Fibroblast of skin of abdomen (primary cell): ENCODE measurements at places on chromosomes 16 and 17.
A peak's percentile ranks its signal among the peaks of the same experiment; 100 is the strongest.

- DNase-seq: peak; percentile 57
Measured at GRCh38 chr17:20187049-20187448, 177.9 kb downstream of the SPECC1 start.

- no peak for DNase-seq
Measured at GRCh38 chr17:40530531-40530994, 29.1 kb upstream of the TNS4 start.

DNA sequence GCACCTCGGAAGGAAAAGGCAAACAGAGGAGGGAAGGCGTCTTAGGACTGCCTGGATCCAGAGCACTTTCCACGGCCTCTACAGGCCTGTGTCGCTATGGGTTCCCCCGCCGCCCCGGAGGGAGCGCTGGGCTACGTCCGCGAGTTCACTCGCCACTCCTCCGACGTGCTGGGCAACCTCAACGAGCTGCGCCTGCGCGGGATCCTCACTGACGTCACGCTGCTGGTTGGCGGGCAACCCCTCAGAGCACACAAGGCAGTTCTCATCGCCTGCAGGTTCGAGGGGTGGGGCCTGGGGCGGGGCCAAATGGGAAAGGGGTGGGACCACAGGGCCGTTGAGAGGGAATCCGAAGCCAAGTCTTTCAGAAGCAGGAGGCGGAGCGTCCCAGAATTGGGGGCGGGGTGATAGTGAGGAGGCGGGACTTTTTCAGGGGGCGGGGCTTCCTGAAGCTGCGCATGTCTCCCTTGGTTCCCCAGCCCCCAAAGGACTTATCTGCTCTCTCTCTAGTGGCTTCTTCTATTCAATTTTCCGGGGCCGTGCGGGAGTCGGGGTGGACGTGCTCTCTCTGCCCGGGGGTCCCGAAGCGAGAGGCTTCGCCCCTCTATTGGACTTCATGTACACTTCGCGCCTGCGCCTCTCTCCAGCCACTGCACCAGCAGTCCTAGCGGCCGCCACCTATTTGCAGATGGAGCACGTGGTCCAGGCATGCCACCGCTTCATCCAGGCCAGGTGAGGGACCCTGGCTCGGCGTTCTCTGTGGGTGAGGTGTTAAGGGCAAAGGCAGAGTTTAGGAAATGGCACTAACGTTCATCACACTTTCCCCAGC lies 939 bp downstream of the BCL6B start:
- peak; percentile 75 for DNase-seq

- no peak for DNase-seq
Measured at GRCh38 chr16:85124636-85125346, 12.5 kb upstream of the CIBAR2 start.

DNA sequence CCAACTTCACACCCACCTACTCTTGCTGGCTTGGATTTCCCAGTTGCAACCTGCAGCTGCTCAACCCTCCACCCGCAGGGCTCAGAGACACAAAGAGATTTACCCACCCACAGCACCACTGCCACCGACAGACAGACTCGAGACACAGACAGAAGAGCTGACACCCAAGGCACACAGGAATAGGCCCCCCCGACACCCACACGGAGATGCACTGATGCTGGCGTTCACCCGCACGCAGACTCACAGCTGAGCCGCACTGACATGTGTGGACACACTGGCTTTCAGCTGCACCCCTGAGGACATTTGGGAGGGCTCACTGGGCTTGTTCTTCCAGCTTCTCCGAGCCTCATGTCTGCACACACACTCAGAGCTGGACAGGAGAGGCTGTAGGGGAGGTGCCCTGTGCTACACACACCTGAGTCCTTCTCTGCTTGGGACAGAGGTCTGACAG lies 8.2 kb downstream of the STX1B start:
- DNase-seq: no peak

DNA sequence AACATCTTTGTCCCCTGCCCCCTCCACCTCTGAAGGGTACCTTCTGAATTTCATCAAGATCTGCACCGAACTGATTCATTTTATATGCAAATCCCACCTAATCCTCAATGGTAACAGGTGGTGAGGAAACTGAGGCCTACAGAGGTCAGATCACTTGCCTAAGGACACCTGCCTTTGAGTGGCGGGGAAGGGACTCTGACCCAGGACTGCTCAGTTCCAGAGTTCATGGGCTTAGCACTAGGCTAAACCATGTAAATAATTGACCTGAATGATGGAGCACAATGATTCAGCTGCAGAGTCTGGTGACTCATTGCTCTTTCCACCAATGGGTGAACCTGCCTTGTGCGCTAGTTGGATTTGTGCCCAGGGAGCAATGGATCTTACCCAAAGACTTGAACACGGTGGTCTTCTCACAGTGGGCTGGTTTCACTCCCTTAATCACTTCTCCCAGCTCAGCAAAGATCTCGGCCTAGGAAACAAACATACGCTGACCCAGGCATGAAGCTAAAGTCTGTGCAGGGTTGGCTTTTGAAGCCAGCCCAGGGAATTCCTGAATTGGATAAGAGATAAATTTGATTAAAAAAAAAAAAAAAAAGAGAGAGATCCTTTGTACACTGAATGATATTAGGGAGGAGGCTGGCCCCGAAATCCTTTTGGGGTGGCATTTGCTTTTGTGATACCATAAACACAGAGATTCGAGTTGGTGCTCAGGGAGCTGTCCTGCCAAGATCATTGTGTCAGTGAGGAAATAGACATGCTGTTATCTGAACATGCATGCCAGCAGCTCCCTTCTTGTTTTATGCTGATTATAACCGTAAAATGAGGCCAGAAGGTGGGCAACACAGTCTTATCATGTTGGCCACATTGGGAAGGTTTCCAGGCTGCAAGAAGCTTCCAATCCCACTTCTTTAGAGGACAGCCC lies 17.0 kb downstream of the CRYM start:
- DNase-seq: peak; percentile 86

DNA sequence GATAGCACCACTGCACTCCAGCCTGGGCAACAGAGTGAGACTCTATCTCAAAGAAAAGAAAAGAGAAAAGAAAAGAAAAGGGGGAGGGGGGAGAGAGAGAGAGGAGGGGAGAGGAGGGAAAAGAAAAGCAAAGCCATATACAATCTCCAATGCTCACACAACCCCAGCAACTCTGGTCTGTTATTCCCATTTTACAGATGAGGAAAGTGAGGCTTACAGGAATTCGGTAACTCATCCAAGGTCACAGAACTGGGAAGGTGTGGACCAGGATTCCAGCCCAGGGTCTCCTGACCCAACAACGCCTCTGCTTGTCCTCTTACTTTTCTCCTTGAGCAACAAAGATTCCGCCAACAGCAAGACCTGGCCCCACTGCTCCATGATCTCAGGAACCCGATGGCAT lies 13.0 kb downstream of the PLA2G10 start:
- no peak for DNase-seq

DNA sequence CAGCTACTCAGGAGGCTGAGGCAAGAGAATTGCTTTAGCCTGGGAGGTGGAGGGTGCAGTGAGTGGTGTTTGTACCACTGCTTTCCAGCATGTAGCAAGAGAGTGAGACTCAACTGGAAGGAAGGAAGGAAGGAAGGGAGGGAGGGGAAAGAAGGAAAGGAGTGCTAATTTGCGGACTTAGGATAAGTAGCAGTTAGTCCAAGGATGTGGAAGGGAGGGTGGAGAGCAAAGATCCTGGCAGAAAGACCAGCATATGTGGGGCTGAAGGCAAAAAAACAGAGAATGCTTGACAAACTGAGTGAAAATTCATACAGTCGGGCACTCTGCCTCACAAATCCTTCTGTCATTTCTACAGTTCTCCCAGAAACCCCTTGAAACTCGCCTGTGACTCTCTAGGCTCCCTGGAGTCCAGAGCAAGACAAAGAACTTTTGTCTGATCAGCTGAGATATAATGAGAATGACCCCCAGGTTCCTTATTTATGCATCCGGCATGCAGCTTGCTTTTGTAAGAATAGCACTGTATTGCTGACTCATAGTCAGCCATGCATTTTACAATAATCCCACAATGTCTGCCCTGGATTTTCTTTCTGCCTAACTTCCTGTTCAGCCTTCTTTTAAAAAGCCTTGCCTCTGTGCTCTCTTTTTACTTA lies 31.5 kb downstream of the CDK5RAP3 start:
- peak; percentile 86 for DNase-seq
